Epithelial cell of proximal tubule (primary cell): ENCODE measurements at places on chromosomes 5 and 9. TPM values are rescaled to one million over a fixed set of nuclear protein-coding genes. Genes with fewer than 3 reads are reported as not detected.

Gene INSYN2B
- 1.7 and 2.0 TPM in 2 replicates for total RNA-seq

Gene ARHGEF39
- total RNA-seq, result 11.9 and 17.5 TPM in 2 replicates

Gene DNAI1
- total RNA-seq, result 0.06 TPM in 1 of 2 replicates, not detected in the other

Gene TAF11L12
- not detected in 2 replicates for total RNA-seq

Gene DND1
- 0.14 TPM in 1 of 2 replicates, not detected in the other for total RNA-seq

Gene KIF4B
- not detected in 2 replicates for total RNA-seq
